ENCODE measurements at places on chromosomes 4 and X. TPM values are rescaled to one million over a fixed set of nuclear protein-coding genes. Genes with fewer than 3 reads are reported as not detected.

DNA sequence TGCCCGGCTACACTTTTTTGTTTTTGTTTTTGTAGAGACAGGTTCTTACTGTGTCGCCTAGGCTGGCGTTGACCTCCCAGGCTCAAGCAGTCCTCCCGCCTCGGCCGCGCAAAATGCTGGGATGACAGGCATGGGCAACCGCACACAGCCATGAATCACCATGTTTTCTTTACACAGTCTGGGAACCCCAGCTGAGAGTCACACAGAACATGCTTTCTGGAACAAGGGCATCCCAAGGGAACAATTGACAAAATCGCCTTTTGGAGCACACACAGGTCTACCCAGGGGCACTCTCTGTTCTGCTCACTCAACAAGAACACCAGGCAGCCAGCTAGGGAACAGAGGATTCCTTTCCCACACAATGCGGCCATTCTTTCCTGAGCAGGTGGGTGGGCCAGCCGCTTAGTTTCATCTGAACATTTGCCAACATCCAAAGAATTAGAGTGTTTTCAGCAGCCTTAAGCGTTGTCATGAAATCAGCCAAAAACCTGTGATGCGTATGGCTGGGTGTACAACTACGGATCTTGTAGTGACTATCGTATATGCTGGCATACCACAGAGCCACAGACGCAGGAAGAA lies 15.7 kb downstream of the PRKX start:
- peak; percentile 74 for DNase-seq

GRCh38 chrX:809081-809480 lies 178.5 kb downstream of the SHOX start:
- DNase-seq: no peak

DNA sequence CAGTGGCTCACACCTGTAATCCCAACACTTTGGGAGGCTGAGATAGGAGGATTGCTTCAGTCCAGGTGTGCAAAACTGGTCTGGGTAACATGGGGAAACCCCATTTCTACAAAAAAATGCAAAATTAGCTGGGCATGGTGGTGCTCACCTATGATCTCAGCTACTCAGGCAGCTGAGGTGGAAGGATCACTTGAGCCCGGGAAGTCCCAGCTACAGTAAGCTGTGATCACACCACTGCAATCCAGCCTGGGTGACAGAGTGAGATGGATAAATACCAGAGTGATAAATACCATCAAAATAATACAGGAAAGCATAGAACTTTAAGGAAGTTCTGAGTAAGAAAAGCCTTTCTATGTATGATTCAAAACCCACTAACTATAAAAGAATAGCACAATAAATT lies 52.8 kb downstream of the LRBA start:
- DNase-seq: no peak

DNA sequence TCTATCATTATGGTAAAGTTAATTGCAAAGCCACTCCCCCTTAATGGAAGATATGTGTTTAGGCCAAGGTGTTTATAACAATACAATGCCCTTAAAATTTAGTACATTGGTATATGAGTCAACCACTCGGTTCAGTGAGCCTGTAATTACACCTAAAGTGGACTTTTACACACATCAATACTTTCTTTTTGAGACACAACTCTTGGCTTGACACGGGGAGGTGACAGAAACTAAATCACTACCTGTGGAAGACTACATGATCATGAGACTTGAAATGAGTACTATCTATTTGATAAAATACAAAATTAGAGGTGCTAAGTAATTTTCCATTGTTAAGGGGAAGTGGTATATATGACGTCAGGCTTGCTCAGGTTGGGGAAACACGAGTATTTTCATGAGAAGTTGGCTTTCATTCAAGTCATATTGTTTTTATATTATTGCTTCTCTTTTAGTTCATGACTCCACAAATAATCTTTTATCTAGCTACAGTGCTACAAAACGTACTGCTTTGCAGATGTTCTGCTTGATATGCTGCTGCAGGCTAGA lies 918.3 kb downstream of the ARAP2 start:
- no peak for DNase-seq

- DNase-seq: no peak
These were observed 90.5 kb downstream of the TBL1X start for GRCh38 chrX:9555354-9555753.

Gene ITM2A
- polyA plus RNA-seq: 52.8 TPM

Gene GASK1B
- 4.4 TPM for polyA plus RNA-seq
